RWPE1 (cell line): ENCODE measurements at places on chromosomes 7 and 10.
A peak's percentile ranks its signal among the peaks of the same experiment; 100 is the strongest.

- DNase-seq, result no peak
Observed at GRCh38 chr10:121337427-121337826, 260.8 kb downstream of the FGFR2 start.

DNA sequence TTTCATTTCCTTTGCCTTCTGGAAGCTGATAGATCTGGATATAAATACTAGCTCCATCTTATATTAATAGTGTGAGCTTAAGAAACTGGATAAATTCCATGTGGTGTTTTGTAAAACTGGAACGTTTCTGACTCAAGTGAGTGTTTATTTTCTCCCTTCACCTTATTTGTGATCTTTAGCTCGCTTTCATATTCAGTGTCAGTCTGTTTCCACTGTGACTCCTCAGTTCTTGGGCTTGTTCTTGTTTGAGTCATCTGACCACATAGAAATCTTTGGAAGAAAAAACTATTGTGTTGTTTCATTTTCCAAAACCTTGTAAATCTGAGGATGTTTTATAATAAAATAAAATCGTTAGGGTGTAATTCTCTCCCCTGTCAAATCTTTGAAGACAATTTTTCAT lies 186.4 kb downstream of the POLR1F start:
- DNase-seq, result peak; percentile 15

- DNase-seq, result no peak
Observed at GRCh38 chr10:127154831-127155620, 41.4 kb downstream of the INSYN2A start.

- DNase-seq, result no peak
Observed at GRCh38 chr7:117982071-117983055, 109.1 kb upstream of the CTTNBP2 start.

- no peak for DNase-seq
Observed at GRCh38 chr10:126868371-126868770, 36.9 kb upstream of the DOCK1 start.

- no peak for DNase-seq
Observed at GRCh38 chr7:135650831-135651573, 11.3 kb upstream of the STMP1 start.

- DNase-seq, result peak; percentile 62
Observed at GRCh38 chr7:28155964-28156363, 24.6 kb downstream of the JAZF1 start.

DNA sequence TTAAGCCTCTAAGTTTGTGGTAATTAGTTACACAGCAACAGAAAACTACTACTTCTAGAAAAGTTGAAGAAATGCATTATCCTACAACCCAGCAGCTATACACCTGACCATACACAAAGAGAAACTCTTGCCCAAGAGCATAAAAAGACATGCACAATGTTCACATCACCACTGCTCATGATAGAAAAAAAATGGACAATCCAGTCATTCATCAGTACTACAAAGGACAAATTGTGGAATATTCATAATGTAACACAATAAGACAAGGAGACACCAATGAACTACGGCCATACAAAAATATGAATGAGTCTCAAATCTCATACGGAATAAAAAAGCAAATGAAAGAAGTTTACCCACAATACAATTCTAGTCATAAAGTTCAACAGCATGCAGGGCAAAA lies 87.4 kb downstream of the ZFAND4 start:
- DNase-seq, result no peak

DNA sequence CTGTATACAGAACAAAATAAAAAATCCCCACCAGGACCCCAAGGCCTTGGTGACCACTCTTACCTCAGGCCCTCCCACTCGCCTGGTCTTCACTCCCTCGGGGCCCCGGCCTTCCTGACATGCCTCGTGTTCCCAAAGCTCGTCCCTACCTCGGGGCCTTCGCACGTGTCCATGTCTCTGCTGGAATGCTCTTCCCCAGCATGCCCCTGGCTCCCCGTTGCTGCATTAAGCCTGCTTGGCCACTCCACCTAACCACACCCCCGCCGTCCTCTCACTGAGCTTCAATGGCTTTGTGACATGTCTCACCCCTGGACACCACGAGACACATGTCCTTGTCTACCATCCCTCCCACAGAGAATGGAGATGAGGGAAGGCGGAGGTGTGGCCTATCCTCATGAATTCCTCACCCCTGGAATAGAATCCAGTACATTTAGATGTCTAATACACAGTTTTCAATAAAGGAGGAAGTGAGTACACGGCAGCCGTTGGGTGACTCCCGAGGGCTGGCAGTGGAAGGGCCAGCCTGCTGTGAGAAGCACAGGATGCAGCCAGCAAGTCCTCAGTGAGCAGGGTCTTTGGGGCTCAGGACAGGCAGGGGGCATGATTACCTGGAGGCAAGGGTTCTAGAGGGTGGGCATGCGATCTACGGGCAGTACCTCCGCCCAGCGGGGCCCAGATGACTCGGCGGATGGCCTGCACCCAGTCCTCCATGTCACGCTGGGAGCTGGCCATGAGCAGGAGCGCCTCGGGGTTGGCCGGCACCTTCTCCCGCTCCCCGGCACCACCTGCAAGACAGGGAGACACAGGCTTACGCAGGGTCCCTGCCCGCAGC lies 125.7 kb downstream of the ARHGAP22 start:
- no peak for DNase-seq

DNA sequence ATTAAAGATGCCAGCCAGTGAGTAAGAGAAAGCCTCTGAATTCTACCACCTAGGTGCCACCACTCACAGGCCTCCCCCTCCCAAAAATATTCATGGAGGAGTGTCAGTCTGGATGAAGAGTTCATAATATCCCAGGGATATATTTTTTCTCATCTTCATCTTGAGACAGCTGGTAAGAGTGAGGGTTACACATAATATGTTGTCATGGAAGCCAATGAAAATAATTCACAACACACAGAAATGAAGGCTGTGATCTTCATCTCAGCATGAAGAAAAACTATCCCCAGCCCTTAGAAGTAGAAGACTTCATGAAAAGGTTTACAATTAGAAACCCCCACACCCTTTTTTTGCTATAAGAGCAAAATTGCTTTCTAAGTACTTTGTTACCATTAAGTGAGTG lies 175.6 kb downstream of the DNAH11 start:
- DNase-seq, result no peak
